ENCODE measurements at places on chromosomes 2 and 18.

DNA sequence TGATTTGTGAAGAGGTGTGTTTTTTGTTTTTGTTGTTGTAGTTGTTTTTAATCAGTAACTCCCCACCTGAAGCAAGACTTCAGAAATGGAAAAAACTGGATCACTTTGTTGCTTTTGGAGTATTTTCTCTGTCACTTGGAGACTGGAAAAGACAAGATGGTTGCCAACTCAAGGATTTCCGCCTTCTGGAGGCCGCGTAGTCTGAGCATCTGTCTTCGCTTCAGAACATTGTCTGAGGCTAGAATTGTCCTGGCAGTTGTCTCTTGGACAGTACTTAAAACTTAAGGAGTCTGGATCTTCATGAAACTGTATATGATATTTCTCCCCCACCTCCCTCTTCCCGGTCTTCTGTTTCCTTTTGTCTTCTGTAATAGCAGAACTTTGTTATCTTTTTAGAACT lies 67.7 kb downstream of the ARHGAP28 start:
- DNase-seq = no peak

DNA sequence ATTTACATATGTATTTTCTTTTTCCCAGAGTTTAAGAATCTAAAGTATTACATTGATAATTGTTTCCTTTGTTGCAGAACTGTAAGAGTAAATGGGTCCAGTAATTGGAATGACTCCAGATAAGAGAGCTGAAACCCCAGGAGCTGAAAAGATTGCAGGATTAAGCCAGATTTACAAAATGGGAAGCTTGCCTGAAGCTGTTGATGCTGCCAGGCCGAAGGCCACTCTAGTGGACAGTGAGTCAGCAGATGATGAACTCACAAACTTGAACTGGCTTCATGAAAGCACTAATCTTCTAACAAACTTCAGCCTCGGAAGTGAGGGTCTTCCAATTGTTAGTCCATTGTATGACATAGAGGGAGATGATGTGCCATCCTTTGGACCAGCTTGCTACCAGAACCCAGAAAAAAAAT lies 183.8 kb upstream of the STON1 start:
- peak; percentile 85 for DNase-seq

DNA sequence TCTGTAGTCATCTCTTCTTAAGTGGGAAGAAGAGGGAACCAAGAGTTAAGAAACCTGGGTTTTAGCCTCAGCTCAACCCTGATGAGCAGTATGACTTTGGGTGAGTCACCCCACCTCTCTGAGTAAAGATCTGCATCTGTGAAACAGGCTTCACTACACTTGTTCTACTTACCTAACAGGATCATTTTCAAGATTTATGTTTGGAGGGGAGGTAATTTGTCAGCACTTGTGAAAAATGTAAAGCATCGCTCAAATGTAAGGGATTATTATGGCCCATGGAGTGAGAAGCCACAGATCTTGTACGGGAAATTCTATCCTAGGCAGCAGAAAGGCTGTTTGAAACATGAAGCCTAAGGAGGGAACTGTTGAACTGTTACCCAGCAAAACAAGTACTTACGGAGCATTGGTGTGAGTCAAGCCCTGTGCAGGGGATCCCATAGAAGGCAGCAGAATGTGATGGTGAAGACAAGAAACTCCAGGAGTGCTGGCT lies 160.6 kb downstream of the PRKCE start:
- DNase-seq = peak; percentile 54

DNA sequence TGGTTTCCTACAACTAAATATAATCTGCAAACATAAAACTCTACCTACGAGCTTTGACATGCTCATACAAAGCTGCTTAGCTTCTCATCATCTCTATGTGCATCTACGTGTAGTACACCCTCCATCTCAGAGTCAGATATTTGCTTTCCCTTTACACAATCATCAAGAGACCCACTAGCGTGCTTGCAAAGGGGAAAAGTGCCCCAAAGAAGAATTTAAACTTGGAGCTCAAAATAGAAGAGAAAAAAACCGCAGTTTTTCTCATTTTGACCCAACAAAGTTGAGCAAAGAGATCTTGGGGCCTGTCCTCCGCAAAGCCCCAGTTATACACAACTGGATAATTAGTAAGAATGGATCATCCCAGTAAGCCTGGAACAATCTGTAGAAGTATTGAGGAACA lies 104.1 kb downstream of the PAX3 start:
- DNase-seq = no peak

DNA sequence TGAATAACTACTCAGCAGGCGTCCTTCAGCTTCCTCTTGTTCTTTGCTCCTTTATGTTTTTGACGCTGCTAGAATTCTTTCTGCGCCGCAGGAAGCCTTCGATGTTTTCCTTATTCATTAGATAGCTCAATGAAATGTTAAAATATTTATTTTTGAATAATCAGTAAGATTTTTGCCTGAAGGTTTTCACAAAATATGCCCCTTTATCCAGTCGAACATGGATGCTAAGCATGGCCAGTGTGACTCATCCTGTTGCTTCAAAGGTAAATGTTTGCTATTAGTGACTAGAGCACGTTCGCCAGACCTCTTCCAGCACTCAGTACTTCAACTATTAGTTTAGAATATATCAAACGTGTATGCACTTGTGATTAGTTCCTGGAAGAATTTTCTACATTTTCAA lies 7.6 kb upstream of the MEIS1 start:
- no peak for DNase-seq

DNA sequence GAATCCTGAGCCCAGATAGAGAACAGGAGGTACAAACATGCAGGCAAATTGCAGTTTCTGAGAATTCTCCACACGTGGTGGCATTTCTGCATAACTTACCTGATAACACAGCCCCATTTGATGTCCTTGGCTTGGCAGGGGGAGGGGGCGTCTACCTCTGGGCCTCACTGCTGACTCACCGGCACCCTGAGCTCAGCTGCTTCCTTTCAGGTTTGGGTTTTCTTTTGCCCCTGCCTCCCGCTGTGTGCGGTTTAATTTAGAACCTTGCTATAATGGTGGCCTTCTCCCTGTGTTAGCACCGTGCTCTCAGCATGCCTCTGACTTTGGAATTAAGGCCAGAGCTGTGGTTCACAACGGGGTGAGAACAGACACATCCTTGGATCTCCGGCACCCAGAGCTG lies 4.4 kb downstream of the CTIF start:
- no peak for DNase-seq

DNA sequence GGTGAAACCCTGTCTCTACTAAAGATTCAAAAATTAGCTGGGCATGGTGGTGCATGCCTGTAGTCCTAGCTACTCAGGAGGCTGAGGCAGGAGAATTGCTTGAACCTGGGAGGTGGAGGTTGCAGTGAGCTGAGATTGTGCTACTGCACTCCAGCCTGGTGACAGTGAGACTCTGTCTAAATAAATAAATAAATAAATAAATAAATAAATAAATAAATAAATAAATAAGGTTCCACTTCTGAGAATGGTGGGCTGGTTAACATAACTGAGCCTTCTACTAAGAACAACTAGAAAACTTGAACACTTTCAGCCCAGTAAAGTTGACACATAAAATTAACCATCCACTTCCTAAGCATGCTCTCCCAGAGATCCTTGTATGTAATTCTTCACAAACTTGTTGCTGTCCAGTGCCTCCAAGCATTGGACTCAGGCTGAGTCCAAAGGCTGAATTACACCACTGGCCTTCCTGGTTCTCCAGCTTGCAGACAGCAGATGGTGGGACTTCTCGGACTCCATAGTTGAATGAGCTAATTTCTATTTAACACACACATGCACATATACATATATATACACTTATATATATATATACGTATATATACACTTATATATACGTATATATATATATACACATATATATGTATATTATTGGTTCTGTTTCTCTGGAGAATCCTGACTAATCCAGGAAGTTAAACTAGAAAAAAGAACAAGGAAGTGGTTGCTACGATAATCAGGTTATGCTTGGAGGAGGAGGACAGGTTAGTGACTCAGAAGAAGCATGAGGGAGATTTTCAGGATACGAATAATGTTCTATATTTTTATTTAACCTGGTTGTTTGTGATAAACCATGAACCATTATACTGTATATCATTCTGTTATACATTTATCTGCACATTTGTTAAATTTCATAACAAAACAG lies 348.8 kb downstream of the METTL4 start:
- DNase-seq = no peak

GRCh38 chr18:8811115-8811514 lies 105.8 kb downstream of the MTCL1 start:
- DNase-seq = no peak

DNA sequence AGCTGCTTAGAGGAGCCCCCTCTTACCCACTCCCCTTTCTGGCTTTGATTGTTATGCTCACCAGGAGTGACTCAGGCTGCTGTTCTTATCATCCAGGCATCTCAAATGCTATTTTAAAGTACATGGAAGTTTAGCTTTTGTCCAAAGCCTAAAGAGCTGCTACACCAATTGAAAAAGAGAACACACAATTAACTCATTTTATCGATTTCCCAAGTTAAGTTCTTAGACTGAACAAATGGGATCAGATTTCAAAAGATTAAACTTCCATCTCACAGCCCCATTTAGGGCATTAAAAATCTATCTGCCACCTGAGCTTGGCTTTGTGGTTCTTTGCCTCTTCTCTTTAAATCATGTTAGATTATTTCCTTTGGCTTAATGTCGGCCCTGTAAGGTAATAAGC lies 81.2 kb downstream of the MYO5B start:
- no peak for DNase-seq

- no peak for DNase-seq
Observed at GRCh38 chr2:6352247-6352646, 513.5 kb downstream of the CMPK2 start.

Data from EL (cell line).